ENCODE measurements at places on chromosomes 1 and 21. TPM values are rescaled to one million over a fixed set of nuclear protein-coding genes. Genes with fewer than 3 reads are reported as not detected.

OLIG2 gene
- total RNA-seq = not detected

KRTAP21-2 gene
- total RNA-seq = not detected

AMIGO1 gene
- 1.1 TPM for total RNA-seq

NENF gene
- total RNA-seq = 144 TPM

THEMIS2 gene
- 0.82 TPM for total RNA-seq

PPIAL4G gene
- total RNA-seq = not detected

FCRL6 gene
- not detected for total RNA-seq

SZRD1 gene
- total RNA-seq = 94.1 TPM

OR2L13 gene
- total RNA-seq = not detected

BCAS2 gene
- total RNA-seq = 26.7 TPM

CASQ1 gene
- total RNA-seq = not detected

OR2M3 gene
- total RNA-seq = not detected

IGSF5 gene
- not detected for total RNA-seq

RAD54L gene
- total RNA-seq = 12.2 TPM

GJB3 gene
- 6.3 TPM for total RNA-seq

AMY2A gene
- not detected for total RNA-seq

ZFP69B gene
- 1.6 TPM for total RNA-seq

PLA2G2F gene
- not detected for total RNA-seq

ZMYM1 gene
- total RNA-seq = 5.7 TPM

PARP1 gene
- total RNA-seq = 117 TPM

EFNA3 gene
- 4.6 TPM for total RNA-seq

TTLL10 gene
- not detected for total RNA-seq

DUSP10 gene
- total RNA-seq = 3.3 TPM

PCSK9 gene
- total RNA-seq = 4.4 TPM

OR2L5 gene
- not detected for total RNA-seq

RNU1-2 gene
- not detected for total RNA-seq

CRYAA gene
- not detected for total RNA-seq

ARHGAP30 gene
- total RNA-seq = 0.07 TPM

RAB29 gene
- total RNA-seq = 12.3 TPM

F13B gene
- not detected for total RNA-seq

ECM1 gene
- total RNA-seq = 1.7 TPM

SAMD13 gene
- total RNA-seq = 0.45 TPM

MORN1 gene
- 8.3 TPM for total RNA-seq

NPHS2 gene
- total RNA-seq = not detected

ADAMTSL4 gene
- total RNA-seq = 4.3 TPM

OXCT2 gene
- 0.60 TPM for total RNA-seq

GJA8 gene
- total RNA-seq = not detected

ISG15 gene
- 17.0 TPM for total RNA-seq

ENAH gene
- 95.8 TPM for total RNA-seq

C1orf198 gene
- total RNA-seq = 13.9 TPM

RNU1-1 gene
- total RNA-seq = not detected

C1orf141 gene
- total RNA-seq = not detected

CACHD1 gene
- 1.7 TPM for total RNA-seq

GNAT2 gene
- total RNA-seq = not detected

SLC30A2 gene
- not detected for total RNA-seq

RXFP4 gene
- not detected for total RNA-seq

AADACL3 gene
- not detected for total RNA-seq

PODN gene
- not detected for total RNA-seq

ANGPTL1 gene
- not detected for total RNA-seq

PTGFR gene
- total RNA-seq = not detected

PLA2G4A gene
- 5.9 TPM for total RNA-seq

DSCAM gene
- not detected for total RNA-seq

SRSF11 gene
- 91.3 TPM for total RNA-seq
